Neural crest cell (in vitro differentiated cells): ENCODE measurements at places on chromosomes 11 and 22. TPM values are rescaled to one million over a fixed set of nuclear protein-coding genes. Genes with fewer than 3 reads are reported as not detected.

GRCh38 chr11:27217948-27218420 lies 145.0 kb downstream of the CCDC34 start:
- DNase-seq: no peak
- peak overlapping the region; percentile 94 for H3K4me3 ChIP-seq
- H3K36me3 ChIP-seq: peaks cover 10% of the 10 kb centered on the region
- H3K4me1 ChIP-seq: peaks cover 42% of the 10 kb centered on the region
- no peaks in the 10 kb centered on the region for H3K27me3 ChIP-seq
- no peak overlapping the region for H3K27ac ChIP-seq

DNA sequence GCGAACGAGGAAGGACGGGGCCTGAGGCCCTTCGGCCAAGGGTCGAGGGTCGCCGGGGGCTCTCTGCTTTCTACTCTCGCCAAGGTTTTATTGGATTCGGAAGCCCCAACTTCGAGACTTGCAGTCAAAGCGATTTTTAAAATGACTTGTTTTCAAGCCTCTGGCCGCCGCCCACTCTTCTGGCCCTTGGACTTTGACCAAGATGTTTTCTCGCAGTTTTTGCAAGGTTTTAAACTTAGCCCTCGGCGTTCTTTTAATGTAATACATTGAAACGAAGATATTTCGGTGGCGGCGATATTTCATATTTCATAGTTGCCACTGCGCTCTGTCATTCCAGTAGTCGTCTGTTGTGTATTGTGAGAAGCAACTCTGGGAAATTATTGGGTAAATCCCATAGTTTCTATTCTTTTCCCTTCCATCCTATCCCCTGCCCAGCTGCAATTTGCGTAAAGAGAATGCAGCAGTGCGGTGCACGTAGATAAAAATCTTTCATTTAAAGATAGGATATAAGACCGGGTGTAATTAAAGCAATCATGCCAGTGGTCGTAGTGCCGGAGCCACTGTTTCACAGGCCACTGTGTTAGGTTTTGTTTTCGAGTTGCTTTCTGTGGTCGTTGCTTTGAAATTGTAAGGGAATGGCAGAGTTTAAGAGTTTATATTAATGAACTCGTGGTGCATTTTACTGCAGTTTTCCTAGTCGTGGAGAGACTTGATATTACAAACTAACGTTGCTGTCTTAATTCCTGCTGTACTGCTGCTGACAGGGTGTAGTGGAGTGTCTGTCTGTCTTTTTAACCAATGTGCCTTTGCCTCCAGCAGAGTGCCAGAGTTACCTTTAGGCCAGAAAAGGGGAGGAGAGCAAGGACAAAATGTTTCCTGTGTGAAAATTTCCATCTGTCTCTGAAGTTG lies 702 bp downstream of the BIRC2 start:
- no peak for DNase-seq
- peak overlapping the region; percentile 91 for H3K4me3 ChIP-seq
- H3K36me3 ChIP-seq: peaks cover 4% of the 10 kb centered on the region

DNA sequence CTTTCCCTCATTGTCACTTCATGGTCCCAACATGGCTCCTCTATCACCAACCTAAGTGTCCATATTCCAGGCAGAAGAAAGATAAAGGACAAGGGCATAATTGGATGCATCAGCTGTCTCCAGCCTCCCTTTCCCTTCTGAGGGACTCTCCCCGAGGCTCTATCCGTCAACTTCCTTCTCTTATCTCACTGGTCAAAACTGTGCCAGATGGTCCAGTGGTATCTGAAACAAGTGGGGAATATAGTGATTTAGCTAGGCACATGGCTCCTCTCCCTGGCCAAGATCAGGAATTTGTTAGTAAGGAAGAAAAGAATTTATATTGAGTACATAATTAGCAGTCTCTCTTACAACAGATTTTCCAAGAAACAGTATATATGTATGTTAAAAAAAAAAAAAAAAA lies 12.6 kb upstream of the SPON1 start:
- H3K4me3 ChIP-seq: no peak overlapping the region
- H3K27me3 ChIP-seq: peaks cover 29% of the 10 kb centered on the region
- H3K4me1 ChIP-seq: peaks cover 5% of the 10 kb centered on the region
- H3K36me3 ChIP-seq: no peaks in the 10 kb centered on the region

DNA sequence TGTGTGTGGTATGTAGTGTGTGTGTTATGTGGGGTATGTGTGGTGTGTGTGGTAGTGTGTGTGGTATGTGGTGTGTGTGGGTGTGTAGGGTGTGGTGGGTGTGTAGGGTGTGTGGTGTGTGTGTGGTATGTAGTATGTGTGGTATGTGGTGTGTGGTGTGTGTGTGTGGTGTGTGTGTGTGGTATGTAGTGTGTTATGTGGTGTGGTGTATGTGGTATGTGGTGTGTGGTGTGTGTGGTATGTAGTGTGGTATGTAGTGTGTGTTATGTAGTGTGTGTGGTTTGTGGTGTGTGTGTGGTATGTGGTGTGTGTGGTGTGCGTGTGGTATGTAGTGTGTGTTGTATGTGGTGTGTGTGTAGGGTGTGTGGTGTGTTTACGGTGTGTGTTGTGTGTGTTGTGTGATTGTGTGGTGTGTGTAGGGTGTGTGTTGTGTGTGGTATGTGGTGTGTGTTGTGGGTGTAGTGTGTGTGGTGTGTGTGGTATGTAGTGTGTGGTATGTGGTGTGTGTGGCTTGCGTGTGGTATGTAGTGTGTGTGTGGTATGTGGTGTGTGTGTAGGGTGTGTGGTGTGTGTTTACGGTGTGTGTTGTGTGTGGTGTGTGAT lies 4.2 kb upstream of the PPP6R2 start:
- H3K36me3 ChIP-seq: no peaks in the 10 kb centered on the region
- no peak overlapping the region for H3K4me3 ChIP-seq
- no peak overlapping the region for H3K27ac ChIP-seq
- no peaks in the 10 kb centered on the region for H3K27me3 ChIP-seq
- peaks cover 10% of the 10 kb centered on the region for H3K4me1 ChIP-seq
- DNase-seq: no peak

- no peak overlapping the region for H3K27ac ChIP-seq
- H3K4me1 ChIP-seq: no peaks in the 10 kb centered on the region
- no peaks in the 10 kb centered on the region for H3K27me3 ChIP-seq
Observed at GRCh38 chr11:117459123-117459978, 131.7 kb downstream of the CEP164 start.

DNA sequence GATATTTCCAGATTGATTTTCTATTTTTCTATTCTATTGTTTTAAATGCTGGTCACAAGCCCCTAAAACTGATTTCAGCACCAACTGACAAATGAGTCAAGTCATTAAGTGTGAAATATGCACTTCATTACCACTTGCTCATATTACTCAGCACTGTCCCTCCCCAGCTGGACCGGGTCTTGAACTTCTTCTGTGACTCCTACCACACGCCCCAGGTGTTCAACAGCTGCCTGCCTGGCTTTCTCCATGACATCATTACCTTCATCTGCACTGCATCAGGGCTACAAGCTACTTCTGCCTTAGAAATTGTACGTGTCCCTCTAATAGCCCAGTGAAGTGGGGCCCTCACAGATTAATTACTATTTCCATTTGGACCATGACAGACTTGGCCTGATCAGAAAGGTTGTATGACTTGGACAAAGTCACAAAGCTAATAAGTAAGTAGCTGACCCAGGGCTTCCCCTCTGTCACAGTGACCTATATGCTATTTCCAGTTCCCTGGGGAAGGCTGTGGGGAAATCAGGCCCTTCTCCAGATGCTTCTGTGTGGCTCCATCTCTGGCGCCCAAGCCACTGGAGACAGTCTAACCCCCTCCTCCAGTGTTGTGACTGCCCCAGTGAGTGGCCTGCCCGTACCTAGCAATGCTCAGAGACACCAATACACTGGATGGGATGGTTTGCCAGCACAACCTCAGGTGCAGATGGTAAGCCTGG lies 18.1 kb downstream of the TBC1D10A start:
- no peak overlapping the region for H3K4me3 ChIP-seq
- no peak for DNase-seq
- no peak overlapping the region for H3K27ac ChIP-seq
- peaks cover 23% of the 10 kb centered on the region for H3K4me1 ChIP-seq

DNA sequence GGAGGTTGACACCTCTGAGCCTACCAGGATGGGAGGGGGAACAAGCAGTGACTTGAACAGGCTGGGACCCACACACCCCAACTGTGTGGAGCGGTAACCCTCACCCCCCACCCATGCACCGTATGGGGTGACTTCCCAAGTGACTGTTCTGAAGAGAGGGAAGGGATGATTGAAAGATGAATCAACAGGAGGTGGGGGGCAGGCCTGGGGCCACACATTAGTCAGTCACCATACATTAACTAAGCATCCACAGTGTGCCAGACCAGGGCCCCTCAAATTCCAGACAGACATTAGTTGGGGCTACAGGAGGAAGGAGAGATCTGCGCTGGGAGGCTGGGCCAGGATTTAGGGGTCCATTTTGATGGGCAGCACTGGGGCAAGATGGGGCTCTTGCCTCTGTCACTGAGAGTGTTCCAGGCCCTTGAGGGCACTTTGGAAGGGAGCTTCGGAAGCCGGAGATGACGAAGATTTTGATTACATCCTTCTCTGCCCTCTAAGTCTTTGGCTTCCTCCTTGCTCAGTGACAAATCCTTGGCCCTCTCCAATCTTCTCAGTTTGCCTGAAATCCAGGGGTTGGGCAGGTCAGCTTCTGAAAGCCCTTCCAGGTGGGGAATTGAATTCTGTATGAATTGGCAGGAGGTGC lies 966 bp downstream of the SMTN start:
- peaks cover 3% of the 10 kb centered on the region for H3K27me3 ChIP-seq
- H3K36me3 ChIP-seq: no peaks in the 10 kb centered on the region
- H3K4me1 ChIP-seq: peaks cover 47% of the 10 kb centered on the region

GRCh38 chr11:96187822-96188221 lies 155.2 kb downstream of the MAML2 start:
- no peak overlapping the region for H3K27ac ChIP-seq
- no peak overlapping the region for H3K4me3 ChIP-seq
- peaks cover 56% of the 10 kb centered on the region for H3K4me1 ChIP-seq
- H3K36me3 ChIP-seq: peaks cover 7% of the 10 kb centered on the region
- no peaks in the 10 kb centered on the region for H3K27me3 ChIP-seq

- DNase-seq: no peak
- H3K27me3 ChIP-seq: no peaks in the 10 kb centered on the region
- H3K4me1 ChIP-seq: peaks cover 3% of the 10 kb centered on the region
- no peak overlapping the region for H3K4me3 ChIP-seq
- no peaks in the 10 kb centered on the region for H3K36me3 ChIP-seq
Observed at GRCh38 chr11:88523386-88524071, 186.0 kb upstream of the CTSC start.

DNA sequence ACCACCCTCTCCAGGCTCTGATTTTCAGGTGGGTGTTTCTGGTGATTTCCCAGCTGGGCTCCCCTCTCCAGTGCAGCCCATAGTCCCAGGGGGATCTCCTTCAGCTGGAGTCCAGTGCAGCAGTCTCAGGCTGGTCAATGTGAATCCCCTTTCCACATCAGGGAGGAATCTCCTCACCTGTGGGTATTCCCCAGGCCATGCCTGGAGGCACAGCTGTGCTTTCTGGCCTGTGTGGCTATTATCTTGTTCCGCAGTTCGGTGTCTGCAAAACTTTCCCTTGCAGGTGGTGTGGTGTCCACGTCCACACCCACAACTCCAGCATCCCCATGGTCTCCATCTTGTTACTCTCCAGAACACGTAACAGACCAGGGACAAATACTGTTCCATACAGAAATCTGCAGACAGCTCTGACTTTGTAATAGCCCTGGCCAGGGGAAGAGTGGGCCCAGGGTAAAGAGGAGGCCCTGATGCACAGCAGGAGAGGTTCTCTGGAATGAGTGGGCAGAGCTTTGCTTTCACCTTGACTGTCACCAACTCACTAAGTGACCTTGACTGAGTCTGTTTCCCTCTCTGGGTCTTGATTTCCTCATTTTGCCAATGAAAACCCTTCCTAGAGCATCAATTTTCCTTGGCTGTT lies 183.2 kb downstream of the CSNK2A3 start:
- no peaks in the 10 kb centered on the region for H3K36me3 ChIP-seq
- DNase-seq: no peak
- peaks cover 3% of the 10 kb centered on the region for H3K4me1 ChIP-seq
- no peak overlapping the region for H3K4me3 ChIP-seq

DNA sequence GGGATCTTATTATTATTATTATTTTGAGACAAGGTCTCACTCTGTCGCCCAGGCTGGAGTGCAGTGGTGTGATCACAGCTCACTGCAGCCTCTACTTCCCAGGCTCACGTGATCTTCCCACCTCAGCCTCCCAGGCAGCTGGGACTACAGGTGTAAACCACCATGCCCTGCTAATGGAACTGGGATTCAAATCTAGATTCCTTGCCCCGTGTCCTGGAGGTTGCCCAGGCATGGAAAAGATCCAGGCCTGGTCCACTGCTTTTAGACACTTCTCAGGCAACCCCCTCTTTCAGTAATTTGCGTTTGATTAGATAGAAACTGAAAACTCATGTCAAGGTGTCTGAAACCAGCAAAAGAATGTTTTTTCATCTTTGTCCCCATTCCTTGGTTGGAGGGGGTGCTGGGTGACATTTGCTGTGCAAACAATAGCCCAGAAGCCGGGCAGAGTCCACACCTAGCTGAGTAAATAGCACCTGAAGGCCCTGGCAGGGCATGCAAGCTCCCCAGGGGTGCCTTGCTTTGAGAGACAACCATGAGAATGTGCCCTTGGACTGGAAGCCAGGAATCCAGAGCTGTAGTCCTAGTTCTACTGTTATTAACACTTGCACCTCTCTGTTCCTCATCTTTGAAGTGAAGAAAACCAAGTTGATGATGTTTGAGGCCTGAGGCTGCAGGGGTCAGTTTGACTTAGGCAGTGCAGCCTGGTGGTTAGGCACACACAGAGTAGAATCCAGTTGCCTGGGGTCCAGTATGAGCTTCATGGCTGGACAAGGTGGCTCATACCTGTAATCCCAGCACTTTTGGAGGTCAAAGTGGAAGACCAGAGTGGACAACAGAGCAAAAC lies 19.1 kb upstream of the XBP1 start:
- peaks cover 20% of the 10 kb centered on the region for H3K4me1 ChIP-seq
- no peaks in the 10 kb centered on the region for H3K27me3 ChIP-seq
- no peak overlapping the region for H3K4me3 ChIP-seq
- no peak overlapping the region for H3K27ac ChIP-seq
- DNase-seq: no peak

GRCh38 chr11:12362857-12363256 lies 14.5 kb upstream of the PARVA start:
- H3K4me1 ChIP-seq: peaks cover 26% of the 10 kb centered on the region
- H3K36me3 ChIP-seq: no peaks in the 10 kb centered on the region
- peaks cover 2% of the 10 kb centered on the region for H3K27me3 ChIP-seq
- no peak for DNase-seq

- H3K4me1 ChIP-seq: peaks cover 56% of the 10 kb centered on the region
- H3K27me3 ChIP-seq: no peaks in the 10 kb centered on the region
- H3K27ac ChIP-seq: no peak overlapping the region
Observed at GRCh38 chr11:114180301-114181055, 115.7 kb upstream of the NNMT start.

GRCh38 chr11:92382311-92382710 lies 157.7 kb downstream of the FAT3 start:
- H3K27ac ChIP-seq: no peak overlapping the region
- DNase-seq: no peak
- no peaks in the 10 kb centered on the region for H3K27me3 ChIP-seq
- no peak overlapping the region for H3K4me3 ChIP-seq

Gene OR51E2
- not detected in 2 replicates for total RNA-seq

Gene ZDHHC5
- total RNA-seq: 42.7 and 50.1 TPM in 2 replicates

Gene SCGB1D2
- not detected in 2 replicates for total RNA-seq

Gene SGSM1
- total RNA-seq: 0.50 and 0.75 TPM in 2 replicates

Gene TIGD3
- 3.3 TPM in 2 replicates for total RNA-seq

Gene OR10A2
- total RNA-seq: not detected in 2 replicates

Gene SAA1
- total RNA-seq: not detected in 2 replicates

Gene OR4A16
- not detected in 2 replicates for total RNA-seq

Gene DEPDC7
- 3.9 and 4.2 TPM in 2 replicates for total RNA-seq

Gene MPZL2
- total RNA-seq: not detected in 2 replicates

Gene GRIK4
- total RNA-seq: 0.86 and 0.89 TPM in 2 replicates

Gene DENND6B
- total RNA-seq: 18.8 and 22.0 TPM in 2 replicates

Gene AMPD3
- total RNA-seq: 1.8 and 2.2 TPM in 2 replicates
